ENCODE measurements at places on chromosomes 6 and 20. TPM values are rescaled to one million over a fixed set of nuclear protein-coding genes. Genes with fewer than 3 reads are reported as not detected.

DNA sequence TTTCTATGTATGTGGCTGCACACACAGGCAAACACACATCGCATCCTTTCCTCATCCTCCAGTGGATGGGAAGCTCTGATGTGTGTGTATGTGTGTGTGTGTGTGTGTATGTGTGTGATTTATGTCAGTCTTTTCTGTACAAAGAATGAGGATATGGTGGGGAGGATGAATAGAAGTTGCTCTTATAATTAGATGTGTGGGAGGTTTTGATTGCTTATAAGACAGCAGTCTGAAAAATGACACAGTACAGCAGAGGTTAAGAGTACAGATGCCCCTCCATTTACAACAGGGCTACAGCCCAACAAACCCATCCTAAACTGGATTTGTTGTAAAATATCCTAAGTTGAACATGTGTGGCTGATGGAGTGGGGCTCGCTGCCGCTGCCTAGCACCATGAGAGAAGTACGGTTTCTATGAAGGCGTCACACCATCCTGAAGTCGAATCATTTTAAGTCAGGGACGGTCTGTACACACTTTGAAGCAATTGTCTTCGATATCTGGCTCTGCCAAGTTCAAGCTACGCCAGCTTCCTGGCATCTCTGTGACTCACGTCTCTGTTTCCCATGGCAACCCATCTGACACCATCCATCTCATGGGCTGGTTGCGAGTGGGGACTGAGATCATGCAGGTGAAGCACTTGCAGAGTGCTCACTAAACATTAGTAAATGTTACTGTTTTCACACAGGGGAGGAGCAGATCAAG is 252.6 kb downstream of the MYLK4 start:
- no peak for ATAC-seq

- ATAC-seq, result no peak
Observed at GRCh38 chr20:50144362-50144761, 9.2 kb downstream of the PEDS1 start.

GRCh38 chr6:165616116-165616515 is 46.9 kb downstream of the PDE10A start:
- no peak for ATAC-seq

DNA sequence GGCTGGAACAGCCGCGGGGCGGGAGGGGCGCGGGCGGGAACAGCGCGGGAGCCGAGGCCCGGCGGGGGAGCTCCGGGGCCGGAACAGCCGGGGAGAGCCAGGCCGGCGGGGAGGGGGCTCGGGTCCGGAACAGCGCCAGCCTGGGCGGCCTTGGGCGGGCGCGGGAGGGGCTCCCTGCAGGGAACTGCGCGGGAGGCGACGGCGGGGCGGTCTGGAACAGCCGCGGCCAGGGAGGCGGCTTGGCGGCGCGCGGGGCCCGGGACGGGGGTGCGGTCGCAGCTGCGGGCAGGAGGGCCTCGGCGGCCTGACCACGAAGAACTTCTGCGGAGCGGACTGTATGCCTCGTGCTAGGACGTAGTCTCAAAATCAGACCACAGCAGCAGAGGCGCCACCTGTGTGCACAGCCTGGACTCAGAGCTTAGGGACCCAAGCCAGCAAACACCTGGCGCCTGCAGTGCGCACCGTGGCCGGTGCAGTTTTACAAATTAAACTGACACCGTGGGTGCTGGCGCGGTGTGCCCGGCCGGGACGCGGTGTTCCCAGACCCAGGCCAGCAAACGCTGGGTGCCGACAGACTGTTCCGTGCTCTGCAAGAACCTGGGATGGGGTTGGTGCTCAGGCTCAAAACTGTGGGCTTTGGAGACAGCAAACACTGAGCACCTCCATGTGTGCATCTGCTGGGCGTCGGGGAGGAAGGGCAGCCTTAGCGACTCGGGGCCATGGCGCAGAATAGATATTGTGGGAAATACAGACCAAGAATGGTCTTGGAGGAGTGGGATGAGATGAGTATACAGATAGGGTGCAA is 572 bp downstream of the ZNF341 start:
- peak; percentile 73 for ATAC-seq

GRCh38 chr6:33000055-33000454 is 9.3 kb downstream of the HLA-DOA start:
- peak; percentile 73 for ATAC-seq

GRCh38 chr6:152457949-152458624 is 179.1 kb downstream of the SYNE1 start:
- ATAC-seq, result no peak

GRCh38 chr6:47700596-47700995 is 2.2 kb downstream of the ADGRF4 start:
- no peak for ATAC-seq

GRCh38 chr6:12096342-12096741 is 84.2 kb downstream of the HIVEP1 start:
- ATAC-seq, result no peak

- ATAC-seq, result no peak
Observed at GRCh38 chr6:129661536-129662405, 48.2 kb downstream of the ARHGAP18 start.

DNA sequence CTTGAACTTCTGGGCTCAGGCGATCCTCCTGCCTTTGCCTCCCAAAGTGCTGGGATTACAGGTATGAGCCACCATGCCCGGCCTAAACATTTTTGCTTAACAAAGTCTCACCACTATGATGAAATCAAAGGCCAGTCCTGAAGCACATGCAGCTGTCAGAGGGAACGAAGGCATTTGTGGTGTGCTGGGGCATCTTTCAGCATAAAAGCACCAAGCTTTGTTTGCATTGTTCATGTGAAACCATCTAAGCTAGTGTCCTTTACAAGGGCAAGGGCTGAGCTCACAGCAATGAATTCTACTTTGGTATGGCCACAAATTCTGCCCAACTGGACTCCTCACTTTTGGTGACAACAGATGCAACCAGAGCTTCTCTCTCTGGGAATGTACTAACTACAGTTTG is 66.8 kb downstream of the ZFP64 start:
- ATAC-seq, result no peak

- ATAC-seq, result no peak
Observed at GRCh38 chr20:49471397-49471796, 11.1 kb downstream of the KCNB1 start.

DNA sequence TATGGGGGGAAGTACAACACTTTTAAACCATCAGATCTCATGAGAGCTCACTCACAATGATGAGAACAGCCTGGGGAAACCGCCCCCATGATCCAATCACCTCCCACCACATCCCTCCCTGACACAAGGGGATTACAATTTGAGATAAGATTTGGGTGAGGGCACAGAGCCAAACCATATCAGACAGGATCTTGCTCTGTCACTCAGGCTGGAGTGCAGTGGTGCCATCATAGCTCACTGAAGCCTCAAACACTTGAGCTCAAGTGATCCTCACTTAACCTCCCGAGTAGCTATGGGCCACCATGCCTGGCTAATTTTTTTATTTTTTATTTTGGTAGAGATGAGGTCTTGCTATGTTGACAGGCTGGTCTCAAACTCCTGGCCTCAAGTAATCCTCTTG is 5.1 kb upstream of the IYD start:
- ATAC-seq, result no peak

DNA sequence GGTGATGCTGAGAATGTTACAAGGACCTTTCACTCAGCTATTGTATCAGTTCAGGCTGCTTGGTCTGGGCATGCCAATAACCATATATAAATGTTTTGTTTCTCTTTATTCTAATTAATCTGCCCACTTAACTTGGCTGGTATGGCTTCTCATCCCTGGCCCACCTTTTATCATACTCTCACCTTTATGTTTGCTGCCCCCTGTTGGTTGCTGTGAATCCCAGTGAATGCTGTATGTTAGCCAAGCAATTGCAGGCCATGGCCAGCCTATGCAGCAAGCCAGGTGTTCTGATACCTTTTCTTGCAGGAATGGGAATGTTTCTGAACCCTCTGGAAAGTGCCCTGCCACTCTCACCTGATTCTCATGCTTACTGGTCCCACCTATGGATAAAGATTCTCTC is 54.6 kb downstream of the PCSK2 start:
- no peak for ATAC-seq

GRCh38 chr20:36261389-36262105 is 25.3 kb downstream of the AAR2 start:
- no peak for ATAC-seq

DNA sequence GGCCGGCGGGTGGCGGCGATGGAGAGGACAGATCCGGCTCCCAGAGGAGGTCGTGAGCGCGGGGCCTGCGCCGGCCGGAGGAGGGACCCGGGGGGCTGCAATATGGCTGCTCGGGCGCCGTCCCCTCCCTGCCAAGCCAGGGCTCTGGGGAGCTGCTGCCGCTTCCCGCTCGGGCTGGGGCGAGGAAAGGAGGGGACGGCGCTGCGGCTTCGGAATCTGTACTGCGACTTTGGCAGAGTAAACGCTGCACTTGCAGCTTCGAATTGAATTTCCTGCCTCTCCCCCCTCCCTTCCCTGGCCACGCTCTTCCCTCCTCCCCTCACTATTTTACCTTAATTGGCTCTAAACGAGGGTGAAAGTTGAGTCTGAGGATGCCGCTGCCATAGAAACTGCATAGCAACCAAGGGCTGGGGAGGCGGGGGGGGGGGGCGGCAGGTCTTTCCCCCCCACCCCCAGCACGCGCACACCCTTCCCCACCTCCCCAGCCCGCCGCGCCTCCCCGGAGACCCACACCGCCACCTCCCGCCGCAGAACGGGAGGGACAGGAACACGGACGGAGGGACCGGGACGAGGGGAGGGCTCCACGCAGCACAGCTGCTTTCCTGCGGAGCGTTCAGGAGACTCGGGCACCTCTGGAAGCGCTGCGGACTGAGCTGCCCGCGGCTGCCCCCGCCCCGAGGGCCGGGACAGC is 93.9 kb downstream of the RNASET2 start:
- peak; percentile 70 for ATAC-seq

- ATAC-seq, result peak; percentile 10
Observed at GRCh38 chr20:38034108-38034649, 633 bp downstream of the RPRD1B start.

GRCh38 chr6:82419859-82420258 is 56.2 kb downstream of the TPBG start:
- no peak for ATAC-seq

- ATAC-seq, result no peak
Observed at GRCh38 chr20:59708326-59708725, 104.0 kb downstream of the PHACTR3 start.

DNA sequence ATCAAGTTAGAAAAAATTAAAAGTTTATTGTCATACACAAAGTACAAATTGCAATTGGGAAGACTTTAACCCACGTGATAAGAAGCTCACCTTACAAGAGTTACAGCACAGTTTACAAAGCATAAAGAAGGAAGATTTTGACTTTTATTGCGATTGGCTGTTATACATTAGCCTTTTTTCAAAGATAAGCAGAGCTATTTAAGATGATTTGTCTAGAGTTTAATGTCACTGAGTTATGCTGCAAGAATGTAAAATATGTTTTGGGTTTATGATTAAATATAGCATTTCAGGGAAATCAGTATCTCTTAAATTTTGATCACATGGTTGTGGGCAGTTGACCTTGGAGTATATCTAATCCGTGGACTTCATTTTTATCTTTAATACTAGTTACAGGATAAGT is 664.2 kb upstream of the PTCHD4 start:
- ATAC-seq, result no peak

DNA sequence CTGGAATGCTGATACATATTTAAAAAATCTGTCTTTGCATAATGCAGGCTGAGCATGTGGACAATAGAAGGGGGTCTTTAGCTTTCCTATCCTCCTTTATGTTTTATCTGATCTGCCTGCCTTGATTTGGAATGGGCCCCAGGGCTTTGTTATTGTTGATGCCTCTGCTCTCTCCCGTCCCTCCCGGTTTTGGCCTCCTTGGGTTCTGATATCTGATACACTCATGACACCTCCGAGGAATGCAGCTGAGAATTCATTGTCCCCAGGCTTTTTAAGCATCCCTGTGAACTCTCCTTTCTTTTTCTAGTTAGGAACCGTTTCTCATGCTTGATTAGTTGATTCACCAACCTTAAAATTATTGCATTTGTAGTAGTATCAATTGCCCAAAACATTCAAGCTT is 185.5 kb upstream of the RALGAPA2 start:
- no peak for ATAC-seq

DNA sequence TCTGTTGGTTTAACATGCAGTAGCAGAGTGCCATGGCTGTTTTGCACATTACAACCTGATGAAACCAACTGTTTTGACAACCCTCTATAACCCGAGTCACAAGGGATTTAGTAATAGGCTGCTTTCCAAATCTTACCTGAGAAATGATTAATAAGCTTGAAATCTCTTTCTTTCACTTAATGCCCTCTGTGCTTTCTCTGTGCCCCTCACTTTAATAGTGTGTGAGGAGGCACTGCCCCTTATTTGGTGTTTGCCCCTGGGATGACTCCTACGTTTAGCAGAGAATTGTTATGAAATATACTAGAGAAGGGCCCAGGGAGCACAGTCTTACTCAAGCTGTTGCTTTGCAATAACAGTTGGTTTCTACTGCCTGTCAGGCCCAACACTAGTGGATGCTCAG is 31.0 kb upstream of the PTCHD4 start:
- no peak for ATAC-seq

- no peak for ATAC-seq
Observed at GRCh38 chr20:10853176-10853575, 179.4 kb upstream of the JAG1 start.

- ATAC-seq, result no peak
Observed at GRCh38 chr20:37915800-37916570, 13.1 kb downstream of the VSTM2L start.

DNA sequence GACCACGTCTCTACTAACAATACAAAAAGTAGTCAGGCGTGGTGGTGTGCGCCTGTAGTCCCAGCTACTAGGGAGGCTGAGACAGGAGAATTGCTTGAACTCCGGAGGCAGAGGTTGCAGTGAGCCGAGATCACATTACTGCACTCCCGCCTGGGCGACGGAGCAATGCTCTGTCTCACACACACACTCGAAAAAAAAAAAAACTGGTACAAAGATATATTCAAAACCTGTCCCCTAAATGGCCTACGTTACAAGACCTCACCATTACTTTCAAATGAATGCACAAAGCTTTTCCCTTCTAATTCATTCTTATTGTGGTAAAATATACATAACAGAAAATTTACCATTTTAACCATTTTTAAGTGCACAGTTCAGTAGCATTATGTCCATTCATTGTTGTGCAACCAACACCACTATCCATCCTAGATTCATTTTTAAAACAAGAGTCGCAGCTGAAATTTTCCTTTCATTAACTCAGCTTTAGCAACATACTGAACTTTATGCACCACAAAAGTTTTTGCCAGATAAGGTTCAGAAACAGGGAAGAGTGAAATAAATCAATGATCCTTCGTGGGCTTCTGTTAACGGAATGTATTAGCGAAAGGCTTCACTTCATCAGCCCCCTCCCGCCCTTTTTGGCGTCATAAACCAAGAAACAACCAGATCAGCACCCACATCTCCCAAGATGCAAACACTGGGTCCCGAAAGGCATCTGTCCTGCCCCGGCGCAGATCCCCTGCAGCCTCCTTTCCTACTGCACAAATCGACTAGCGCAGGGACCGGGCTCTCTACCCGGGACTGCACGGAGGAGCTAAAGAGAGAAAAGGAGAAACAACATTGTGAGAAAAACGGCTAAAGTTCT is 825 bp upstream of the FAM135A start:
- peak; percentile 30 for ATAC-seq

SASH1 gene
- 2.9 TPM for total RNA-seq

TP53TG5 gene
- total RNA-seq, result 0.11 TPM

PSORS1C2 gene
- total RNA-seq, result not detected

EPPIN gene
- total RNA-seq, result not detected

FILIP1 gene
- total RNA-seq, result not detected

KCNB1 gene
- total RNA-seq, result not detected

TOMM34 gene
- total RNA-seq, result 44.8 TPM

BTNL2 gene
- not detected for total RNA-seq

SLC16A10 gene
- total RNA-seq, result 2.1 TPM

ZKSCAN4 gene
- total RNA-seq, result 1.7 TPM

TBX18 gene
- not detected for total RNA-seq
